Fibroblast of skin of left quadriceps (primary cell): ENCODE measurements at places on chromosomes 2 and 18.

DNA sequence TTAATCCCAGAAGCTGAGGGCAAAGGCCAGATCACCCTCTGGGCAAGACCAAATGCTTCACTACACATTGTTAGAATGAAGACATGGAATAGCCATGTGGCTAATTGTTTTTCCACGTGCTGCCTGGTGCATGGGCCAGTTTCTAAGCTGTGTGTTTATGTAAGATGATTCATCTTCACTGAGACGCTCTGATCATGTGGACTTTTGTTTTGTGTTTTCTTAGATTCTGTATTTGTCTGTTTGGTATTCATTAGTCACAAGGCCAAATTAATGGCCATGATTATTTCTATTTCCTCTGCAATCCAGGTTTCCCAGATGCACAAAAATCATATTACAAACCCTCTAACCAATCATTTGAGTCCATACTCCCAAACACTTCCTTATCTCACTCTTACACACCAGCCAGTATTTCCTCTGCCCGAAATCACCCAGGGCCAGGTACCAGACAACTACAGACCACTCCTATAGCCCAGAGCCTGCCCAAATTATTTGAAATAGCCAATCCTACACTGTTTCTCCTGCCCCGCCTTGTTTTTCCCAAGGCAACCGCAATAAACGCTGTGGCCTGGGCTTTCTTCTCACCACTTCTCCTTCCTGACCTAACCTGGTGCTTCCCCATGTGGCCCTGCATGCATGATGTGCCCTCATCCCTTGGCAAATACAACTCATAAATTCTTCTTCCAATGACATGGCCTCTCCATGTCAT is 94.2 kb upstream of the SP3 start:
- peak; percentile 39 for DNase-seq

- no peak for DNase-seq
Observed at GRCh38 chr18:26540043-26540628, 8.2 kb downstream of the KCTD1 start.

DNA sequence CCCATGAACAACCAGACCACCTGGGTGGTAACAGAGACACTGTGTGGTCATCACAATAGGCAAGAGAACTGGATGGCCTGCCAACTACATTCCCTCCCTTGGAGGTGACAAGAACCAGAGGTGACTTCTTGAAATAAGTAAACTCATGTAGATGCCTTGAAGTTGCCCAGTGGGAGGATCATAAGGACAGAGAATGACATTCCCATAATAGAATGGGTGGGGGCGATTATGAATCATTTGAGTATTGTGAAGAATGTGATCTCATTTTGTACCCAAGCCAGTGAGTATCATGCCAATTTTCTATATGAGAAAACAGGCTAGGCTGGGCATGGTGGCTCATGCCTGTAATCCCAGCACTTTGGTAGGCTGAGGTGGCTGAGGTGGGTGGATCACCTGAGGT is 211.4 kb upstream of the GYPC start:
- DNase-seq, result no peak

- DNase-seq, result peak; percentile 92
Observed at GRCh38 chr2:19711470-19712372, 190.1 kb downstream of the TTC32 start.

DNA sequence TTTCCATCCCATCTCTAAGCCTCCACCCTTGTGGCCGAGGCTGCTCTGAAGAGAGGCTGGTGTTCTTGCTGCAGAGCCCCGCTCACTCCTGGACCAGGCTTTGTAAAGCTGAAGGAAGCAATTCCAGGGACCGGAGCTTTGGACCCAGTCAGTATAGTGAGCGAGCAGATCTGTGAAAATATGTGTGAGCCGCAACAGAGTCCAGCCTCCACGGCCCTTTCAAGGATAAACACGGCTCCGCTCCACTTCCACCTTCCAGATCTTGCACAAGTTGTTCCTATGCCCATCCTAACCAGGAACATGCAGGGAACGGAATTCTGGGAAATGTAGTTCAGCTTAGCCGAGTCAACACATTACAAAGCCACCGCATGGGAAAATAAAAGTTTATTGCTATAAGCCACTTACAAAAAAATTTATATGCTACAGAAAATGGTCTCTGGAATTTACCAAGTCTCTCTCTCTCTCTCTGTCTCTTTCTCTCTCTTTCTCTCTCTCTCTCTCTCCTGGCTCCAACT is 151.7 kb upstream of the ZNF521 start:
- peak; percentile 70 for DNase-seq

- no peak for DNase-seq
Observed at GRCh38 chr2:176812246-176812775, 400.3 kb upstream of the HNRNPA3 start.

DNA sequence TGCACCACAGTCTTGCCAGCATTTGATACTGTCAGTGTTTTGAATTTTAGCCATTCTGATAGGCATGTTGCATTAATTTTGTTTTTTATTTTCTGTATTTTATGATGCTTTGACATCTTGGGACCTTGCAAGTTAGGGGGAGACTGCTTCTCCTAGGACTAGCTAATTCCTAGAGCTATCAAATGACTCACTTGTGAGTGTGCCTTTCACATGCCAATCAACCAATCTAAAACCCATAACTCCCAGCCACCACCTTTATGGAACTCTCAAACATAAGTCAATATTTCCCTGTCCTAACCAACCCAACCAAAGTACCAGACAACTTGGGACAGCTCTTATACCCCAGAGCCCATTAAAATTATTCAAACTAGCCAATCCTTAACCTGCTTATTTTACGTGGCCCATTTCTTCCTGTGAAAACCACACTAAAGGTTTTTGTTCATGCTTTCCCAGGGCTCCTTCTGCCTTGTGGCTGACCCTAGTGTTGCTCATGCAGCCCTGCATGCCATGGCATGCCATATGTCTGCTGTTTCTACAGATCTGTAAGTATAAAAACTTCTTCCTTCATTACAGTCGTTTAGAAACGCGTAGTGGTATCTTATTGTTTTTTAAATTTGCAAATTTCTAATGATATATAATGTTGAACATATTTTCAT is 230.1 kb downstream of the GPD2 start:
- DNase-seq, result no peak

GRCh38 chr18:3669376-3669775 is 219.4 kb downstream of the TGIF1 start:
- no peak for DNase-seq

DNA sequence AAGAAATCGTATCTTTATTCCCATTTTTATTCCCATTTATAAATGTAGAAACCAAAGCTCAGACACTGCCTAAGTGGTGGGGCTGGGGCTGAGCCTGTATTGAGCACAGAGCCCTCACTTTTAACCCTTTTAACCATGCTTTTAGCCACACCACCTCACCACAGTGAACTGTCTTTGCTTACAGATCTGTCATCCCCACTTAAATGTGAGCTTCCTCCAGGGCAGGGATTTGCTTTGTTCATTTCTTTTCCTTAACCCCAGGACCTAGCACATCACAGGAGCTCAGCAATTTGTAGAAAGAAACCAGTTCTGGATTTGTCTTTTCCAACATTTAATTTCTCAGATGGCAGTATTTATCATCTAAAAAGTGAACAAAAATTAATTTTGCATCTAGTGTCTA is 2.2 kb downstream of the BOD1L2 start:
- no peak for DNase-seq

DNA sequence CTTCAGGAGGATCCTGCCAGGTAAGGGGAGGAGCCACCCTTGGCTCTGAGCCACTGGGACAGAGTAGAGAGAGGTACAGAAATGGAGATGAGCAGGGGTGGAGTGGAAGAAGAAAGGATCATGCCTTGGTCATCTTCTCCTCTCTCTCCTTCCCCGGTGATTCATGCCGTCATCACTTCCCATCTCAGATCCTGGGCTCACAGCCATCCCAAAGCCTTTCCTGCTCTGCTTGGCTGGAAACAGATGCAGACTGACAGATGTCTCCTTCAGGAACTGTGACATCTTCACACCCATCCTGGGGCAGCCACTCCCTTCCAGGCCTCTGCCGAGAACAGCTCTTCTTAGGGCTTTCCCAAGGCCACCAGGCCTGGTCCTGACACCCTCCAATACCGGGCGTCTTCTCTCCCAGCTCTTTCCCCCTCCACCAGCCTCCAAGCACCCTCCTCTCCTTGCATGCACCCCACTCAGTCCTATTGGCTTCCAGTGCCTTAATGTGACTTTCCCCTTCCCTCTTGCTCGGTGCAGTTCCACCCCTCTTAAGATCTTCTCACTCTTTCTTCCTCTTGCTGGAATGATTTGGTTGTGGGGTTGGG is 58.3 kb upstream of the TNP1 start:
- DNase-seq, result peak; percentile 56

GRCh38 chr2:42342795-42343241 is 18.2 kb downstream of the COX7A2L start:
- DNase-seq, result no peak

- no peak for DNase-seq
Observed at GRCh38 chr2:190582736-190583506, 48.4 kb upstream of the NEMP2 start.

DNA sequence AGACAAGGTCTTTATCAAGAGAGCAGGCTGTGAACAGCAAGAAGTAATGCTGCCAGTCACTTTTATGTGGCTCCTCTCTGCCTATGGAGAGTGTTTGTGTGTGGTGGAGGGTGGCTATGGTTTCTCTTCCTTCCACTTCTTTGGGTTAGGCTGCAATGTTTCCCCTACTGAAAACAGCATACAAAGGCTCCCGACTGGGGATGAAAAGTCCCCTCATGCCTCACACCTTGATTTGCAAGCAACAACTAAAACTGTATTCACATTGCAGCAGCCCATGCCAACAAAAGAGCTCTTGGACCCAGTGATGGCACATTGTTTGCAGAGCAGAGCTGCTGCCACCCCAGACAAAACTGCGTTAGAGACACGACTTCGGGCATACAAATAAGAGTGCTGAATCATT is 301.6 kb downstream of the SLC8A1 start:
- DNase-seq, result no peak

GRCh38 chr2:159946326-159946999 is 116.0 kb downstream of the PLA2R1 start:
- peak; percentile 31 for DNase-seq

GRCh38 chr2:133452146-133452545 is 116.1 kb downstream of the NCKAP5 start:
- no peak for DNase-seq

- DNase-seq, result peak; percentile 80
Observed at GRCh38 chr2:112869258-112869842, 32.8 kb upstream of the IL1B start.

GRCh38 chr2:8303322-8303832 is 378.5 kb upstream of the ID2 start:
- DNase-seq, result no peak

DNA sequence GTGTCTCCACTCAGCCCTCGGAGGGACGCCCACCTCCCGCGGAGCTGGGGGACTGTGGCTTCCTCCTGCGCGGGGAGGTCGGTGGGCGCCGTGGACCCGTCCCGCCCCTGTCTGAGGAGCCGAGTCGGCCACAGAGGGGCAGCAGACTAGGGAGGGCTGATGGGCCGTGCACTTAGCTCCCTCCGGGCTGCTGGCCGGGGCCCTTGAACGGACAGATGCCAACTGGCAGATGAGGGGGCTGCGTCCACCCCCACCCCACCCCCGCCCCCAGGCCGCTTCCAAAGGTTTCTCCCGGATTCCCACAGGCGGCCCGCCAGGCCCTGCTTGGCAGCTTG is 10.4 kb upstream of the UBE2F start:
- DNase-seq, result no peak

GRCh38 chr18:75256376-75256775 is 45.8 kb downstream of the TSHZ1 start:
- no peak for DNase-seq

GRCh38 chr2:144183727-144184126 is 336.2 kb downstream of the ZEB2 start:
- DNase-seq, result peak; percentile 99

DNA sequence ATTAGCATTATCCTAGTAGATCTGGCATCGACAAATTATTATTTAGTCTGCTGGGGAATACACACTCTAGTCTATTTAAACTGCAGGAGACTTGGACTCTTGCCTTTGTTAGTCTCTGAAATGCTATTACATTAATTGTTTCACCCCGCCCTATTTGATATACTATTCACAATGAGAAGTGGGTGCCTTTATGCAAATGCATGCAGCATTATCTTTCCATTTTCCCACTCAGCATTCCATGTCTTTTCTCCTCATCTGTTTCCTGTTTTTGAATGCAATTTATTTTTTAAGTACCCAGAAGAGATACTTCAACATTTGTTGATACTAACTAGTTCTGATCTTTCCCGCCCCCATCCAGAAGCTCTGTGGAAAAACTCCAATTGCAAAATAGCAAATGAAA is 395.3 kb upstream of the NXPH2 start:
- DNase-seq, result no peak

GRCh38 chr2:200311139-200311538 is 4.6 kb downstream of the SPATS2L start:
- no peak for DNase-seq

DNA sequence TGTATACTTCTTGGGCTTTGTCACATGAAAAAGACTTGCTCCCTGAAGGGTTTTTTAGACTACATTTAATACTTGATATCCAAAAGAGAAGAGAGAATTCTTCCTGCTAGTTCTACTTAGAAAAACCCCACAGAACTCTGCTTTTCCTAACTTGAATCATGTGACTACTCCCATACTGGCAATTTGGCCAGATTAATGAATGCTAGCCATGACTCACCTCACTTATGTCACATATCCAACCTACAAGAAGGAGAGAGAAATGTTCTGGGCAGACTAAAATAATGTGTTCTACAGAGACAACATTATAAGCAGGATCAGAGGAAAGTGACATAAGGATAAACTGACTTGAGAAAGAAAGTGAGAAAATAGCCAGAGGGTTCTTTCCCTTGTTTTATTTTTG is 249.3 kb upstream of the GULP1 start:
- DNase-seq, result no peak
